ENCODE measurements at places on chromosomes 3 and 15. TPM values are rescaled to one million over a fixed set of nuclear protein-coding genes. Genes with fewer than 3 reads are reported as not detected.
A peak's percentile ranks its signal among the peaks of the same experiment; 100 is the strongest.

GRCh38 chr3:194908496-194908895 lies 222.8 kb downstream of the FAM43A start:
- DNase-seq = no peak
- H3K27ac ChIP-seq = no peak overlapping the region
- no peaks in the 10 kb centered on the region for H3K4me1 ChIP-seq
- H3K4me3 ChIP-seq = no peak overlapping the region

Gene CRTAP
- 213 TPM for total RNA-seq

GRCh38 chr15:32651229-32651837 lies 9.8 kb downstream of the SCG5 start:
- no peak overlapping the region for H3K4me3 ChIP-seq
- H3K4me1 ChIP-seq = no peaks in the 10 kb centered on the region
- H3K27me3 ChIP-seq = no peaks in the 10 kb centered on the region
- no peak overlapping the region for H3K27ac ChIP-seq

- DNase-seq = no peak
- no peaks in the 10 kb centered on the region for H3K4me1 ChIP-seq
These were observed 11.4 kb upstream of the C3orf22 start for GRCh38 chr3:126570103-126570541.

DNA sequence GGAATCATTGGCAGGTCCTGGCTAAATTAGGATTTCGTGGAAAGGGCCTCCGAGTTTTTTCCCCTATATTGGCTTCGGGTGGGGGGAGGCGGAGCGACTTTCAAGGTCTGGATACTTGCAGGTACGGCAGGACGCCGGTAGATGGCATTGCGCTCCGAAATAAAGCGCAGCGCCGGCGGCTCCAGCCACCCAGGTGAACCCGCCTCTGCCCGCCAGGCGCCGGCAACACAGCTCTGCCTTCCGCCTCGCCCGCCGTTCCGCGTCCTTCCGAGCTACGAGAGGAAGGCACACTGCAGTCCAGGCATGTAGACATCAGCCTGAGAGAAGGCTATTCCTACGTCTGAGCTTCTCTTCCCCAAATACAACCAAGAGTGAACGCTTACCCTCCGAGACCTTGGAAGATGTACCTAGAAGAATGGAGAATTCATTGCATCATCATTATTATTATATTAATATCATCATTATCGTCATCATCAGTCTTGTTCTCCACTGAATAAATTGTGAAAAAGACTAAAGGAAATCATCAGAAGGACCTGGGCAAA lies 514.1 kb downstream of the MECOM start:
- peak overlapping the region; percentile 73 for H3K27ac ChIP-seq
- H3K36me3 ChIP-seq = no peaks in the 10 kb centered on the region
- DNase-seq = peak; percentile 91
- peak overlapping the region; percentile 44 for H3K4me3 ChIP-seq
- H3K4me1 ChIP-seq = peaks cover 51% of the 10 kb centered on the region

Gene MAGEL2
- total RNA-seq = 0.12 TPM

DNA sequence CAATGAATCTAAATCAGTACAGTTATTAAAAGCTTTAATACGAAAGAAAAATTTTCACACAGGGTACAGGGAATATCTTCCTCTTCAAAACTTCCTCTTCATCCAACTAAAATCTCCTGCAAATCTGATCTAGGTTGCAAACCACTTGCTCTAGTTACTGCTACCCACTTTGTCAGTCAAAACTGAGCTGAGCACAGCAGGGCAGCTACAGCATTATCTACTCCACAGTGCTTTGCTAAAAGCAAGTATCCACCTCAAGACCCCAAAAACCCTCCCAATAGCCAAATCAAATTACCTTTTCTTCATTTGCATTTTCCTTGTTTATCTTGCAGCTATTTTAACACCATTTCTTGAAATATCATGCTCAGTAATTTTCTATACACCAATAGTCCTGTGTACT lies 14.7 kb downstream of the ZNF280D start:
- H3K4me3 ChIP-seq = no peak overlapping the region
- H3K36me3 ChIP-seq = no peaks in the 10 kb centered on the region
- no peaks in the 10 kb centered on the region for H3K27me3 ChIP-seq
- no peak overlapping the region for H3K27ac ChIP-seq

Gene RETNLB
- total RNA-seq = not detected

Gene SPATA12
- 0.15 TPM for total RNA-seq

DNA sequence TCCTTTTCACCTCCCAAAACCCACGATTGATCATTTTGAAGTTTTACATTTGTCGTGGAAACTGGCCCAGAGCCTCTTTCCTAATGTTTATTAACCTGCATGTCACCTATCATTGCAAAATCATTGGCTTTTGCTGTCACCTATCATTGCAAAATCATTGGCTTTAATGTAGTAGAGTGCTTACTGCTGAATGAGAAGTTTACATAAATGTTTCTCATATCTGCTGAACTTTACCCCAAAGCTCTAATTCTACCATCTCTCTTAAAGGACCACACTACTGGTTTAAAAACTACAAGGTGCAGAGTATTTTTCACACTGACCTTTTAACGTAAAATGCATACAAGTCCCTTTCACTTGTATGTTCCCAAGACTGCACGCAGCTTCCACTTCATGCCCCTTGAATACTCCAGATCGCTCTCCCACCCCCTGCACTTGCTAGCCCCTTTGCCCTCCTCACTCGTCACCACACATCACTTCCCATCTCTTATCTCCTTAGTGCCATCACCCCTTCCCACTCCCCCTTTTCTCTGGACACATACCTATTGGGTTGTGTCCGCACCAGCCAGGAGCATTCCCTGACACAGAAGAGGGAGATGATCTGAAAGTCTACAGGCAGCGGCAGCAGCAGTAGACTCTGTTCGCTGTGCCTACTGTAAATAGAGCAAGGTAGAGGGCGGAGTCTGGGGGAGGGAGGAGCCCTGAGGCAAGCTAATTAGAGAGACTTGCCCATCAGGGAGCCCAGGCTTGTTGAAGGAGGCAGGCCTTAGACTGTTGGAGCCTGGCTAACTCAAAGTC lies 30.2 kb upstream of the ATOSA start:
- no peak overlapping the region for H3K4me3 ChIP-seq
- DNase-seq = no peak
- H3K4me1 ChIP-seq = no peaks in the 10 kb centered on the region

DNA sequence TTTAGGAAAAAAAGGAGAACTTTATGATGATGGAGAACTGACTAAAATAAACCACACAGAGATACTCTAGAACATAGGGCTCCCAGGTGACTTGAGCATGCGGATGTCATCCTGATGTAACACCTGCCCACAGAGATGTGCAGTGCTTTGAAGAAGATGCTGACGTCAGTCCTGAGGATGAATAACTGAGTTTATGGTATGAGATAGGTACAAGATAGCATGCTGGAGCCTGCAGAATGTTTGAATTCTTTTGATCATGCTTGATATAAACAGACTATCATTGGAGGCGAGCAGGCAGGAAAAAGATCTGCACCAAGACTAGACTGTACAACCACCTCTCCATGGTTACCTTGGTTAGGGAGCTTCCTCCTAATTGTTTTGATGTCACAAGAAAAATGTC lies 12.4 kb downstream of the CCR4 start:
- no peaks in the 10 kb centered on the region for H3K4me1 ChIP-seq
- no peak overlapping the region for H3K27ac ChIP-seq
- H3K36me3 ChIP-seq = no peaks in the 10 kb centered on the region
- H3K4me3 ChIP-seq = no peak overlapping the region
- H3K27me3 ChIP-seq = no peaks in the 10 kb centered on the region

GRCh38 chr3:53672981-53673380 lies 173.2 kb downstream of the CHDH start:
- DNase-seq = no peak
- H3K4me3 ChIP-seq = no peak overlapping the region
- no peaks in the 10 kb centered on the region for H3K27me3 ChIP-seq
- peaks cover 12% of the 10 kb centered on the region for H3K4me1 ChIP-seq

DNA sequence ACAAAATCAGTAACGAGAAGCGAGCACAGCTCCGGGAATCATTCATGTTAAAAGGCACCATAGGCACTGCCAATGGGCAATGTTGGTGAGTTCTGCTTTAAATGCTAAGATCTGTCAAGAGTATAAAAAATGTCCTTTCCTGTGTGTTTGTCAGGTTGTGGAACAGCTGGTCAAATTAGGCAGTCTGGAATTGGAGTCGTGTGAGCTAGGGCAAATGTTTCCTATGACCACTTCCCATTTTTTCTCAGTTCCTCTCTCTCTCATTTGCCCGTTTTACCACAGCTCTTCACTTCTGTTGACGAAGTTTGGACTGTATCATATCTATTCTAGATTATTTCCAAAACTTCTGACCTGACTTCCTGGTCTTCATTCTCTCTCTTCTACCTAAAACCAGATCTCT lies 60.8 kb upstream of the GOLIM4 start:
- no peak overlapping the region for H3K4me3 ChIP-seq
- no peaks in the 10 kb centered on the region for H3K27me3 ChIP-seq
- no peaks in the 10 kb centered on the region for H3K4me1 ChIP-seq
- DNase-seq = no peak
- H3K36me3 ChIP-seq = no peaks in the 10 kb centered on the region
- H3K27ac ChIP-seq = no peak overlapping the region

Gene ZMYND10
- 32.8 TPM for total RNA-seq

DNA sequence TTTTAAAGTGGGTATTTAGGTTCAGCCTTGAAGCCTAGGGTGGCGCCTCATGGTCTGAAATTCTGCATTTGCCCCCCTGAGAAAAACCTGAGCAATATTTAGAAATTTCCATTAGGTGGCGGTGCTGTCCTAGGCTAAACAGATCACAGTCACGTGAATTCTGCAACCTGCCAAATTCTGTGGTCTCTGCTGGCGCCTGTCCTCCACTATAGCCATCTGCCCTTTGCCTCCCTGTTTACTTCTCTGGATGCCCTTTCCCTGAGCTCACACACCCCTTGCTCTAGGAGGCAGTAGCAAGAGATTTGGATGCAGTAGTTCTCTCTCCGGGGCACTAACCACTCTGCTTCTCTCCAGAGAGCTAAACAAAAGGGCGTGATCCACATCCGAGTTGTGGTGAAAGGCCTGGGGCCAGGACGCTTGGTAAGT lies 9.1 kb downstream of the MRPS11 start:
- no peaks in the 10 kb centered on the region for H3K4me1 ChIP-seq
- H3K4me3 ChIP-seq = no peak overlapping the region
- no peaks in the 10 kb centered on the region for H3K27me3 ChIP-seq

DNA sequence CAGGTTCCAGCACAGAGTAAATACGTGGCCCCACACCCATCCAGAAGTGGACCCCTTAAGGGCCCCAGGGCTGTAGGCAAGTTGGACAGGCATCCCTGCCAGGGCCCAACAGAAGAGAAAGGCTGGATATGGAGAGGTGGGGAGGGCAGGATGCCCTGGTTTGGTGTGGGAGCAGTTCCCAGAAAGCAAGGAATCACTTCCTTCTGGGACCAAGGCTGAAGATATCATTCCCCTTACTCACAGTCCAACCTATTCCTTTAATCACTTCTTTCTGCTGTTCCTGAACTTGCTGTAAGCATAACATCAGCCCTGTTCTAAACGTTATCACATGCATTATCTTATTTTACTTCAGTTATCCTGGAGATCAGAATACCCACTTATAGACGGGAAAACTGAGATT lies 6.1 kb upstream of the MESP2 start:
- peak; percentile 18 for DNase-seq
- H3K27ac ChIP-seq = no peak overlapping the region
- H3K27me3 ChIP-seq = no peaks in the 10 kb centered on the region

DNA sequence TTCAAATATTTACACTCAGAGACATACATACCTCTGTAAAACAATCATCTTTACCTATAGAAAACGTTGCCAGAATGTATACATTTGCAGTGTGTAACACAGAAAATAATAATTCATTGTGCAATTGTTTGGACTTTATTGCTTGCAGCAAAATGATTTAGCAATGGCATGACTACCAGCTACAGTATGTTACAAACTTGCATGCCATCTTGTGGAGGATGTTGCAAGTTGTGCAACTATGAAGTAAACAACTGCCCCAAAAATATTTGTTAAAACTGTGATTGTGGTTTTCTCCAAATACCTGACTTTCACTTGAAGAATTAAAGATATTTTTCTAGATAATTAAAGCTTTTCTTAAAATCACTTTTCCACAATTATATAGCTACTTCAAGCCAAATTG lies 27.1 kb upstream of the C3orf49 start:
- no peaks in the 10 kb centered on the region for H3K4me1 ChIP-seq
- H3K4me3 ChIP-seq = no peak overlapping the region
- DNase-seq = no peak
- H3K27ac ChIP-seq = no peak overlapping the region
- no peaks in the 10 kb centered on the region for H3K27me3 ChIP-seq
- no peaks in the 10 kb centered on the region for H3K36me3 ChIP-seq

GRCh38 chr3:123422457-123422856 lies 26.4 kb downstream of the ADCY5 start:
- H3K36me3 ChIP-seq = no peaks in the 10 kb centered on the region
- H3K4me3 ChIP-seq = no peak overlapping the region
- DNase-seq = no peak
- no peak overlapping the region for H3K27ac ChIP-seq
- no peaks in the 10 kb centered on the region for H3K27me3 ChIP-seq

DNA sequence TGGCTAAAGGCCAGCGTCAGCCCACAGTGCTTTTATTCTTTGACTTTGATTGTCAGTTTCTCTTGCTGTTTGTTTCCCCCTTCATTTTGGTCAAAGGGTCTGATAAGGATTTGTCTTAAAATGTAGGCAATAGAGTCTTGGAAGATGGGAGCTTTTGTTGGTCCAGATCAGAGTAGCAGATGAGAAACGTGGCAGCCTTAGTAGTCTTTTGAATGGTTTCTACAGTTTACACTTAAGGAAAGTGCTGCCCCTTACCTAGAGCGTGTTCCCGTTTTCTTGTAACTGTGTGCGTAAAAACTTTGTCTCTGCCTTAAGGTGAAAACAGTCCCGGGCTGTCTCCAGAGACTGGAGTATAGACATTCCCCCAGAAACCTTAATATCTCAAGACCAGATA lies 630 bp downstream of the LXN start:
- peak overlapping the region; percentile 81 for H3K27ac ChIP-seq
- no peaks in the 10 kb centered on the region for H3K27me3 ChIP-seq
- peak overlapping the region; percentile 68 for H3K4me3 ChIP-seq
- H3K36me3 ChIP-seq = peaks cover 39% of the 10 kb centered on the region
- peaks cover 24% of the 10 kb centered on the region for H3K4me1 ChIP-seq
- DNase-seq = no peak

DNA sequence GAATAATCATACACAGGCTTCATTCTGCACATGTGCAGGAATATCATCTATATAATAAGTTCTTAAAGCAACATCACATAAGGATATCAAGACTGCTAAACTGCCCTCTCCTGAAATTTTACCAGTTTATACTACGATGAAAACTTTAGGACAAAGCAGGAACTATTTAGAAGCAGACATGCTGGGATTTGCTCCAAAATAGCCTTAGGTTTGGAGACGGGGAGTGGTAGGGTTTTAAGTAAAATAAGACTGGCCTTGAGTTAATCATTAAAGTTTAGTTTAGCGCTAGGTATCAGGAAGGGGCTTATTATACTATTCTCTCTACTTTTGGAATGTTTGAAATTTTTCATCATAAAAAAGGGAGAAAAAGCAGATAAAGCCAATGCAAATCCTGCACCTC lies 115.8 kb downstream of the SRGAP3 start:
- H3K27ac ChIP-seq = no peak overlapping the region
- H3K36me3 ChIP-seq = no peaks in the 10 kb centered on the region
- H3K27me3 ChIP-seq = peaks cover 7% of the 10 kb centered on the region
- no peak for DNase-seq
- H3K4me3 ChIP-seq = no peak overlapping the region
- peaks cover 9% of the 10 kb centered on the region for H3K4me1 ChIP-seq
